CD8-positive, alpha-beta memory T cell (primary cell): ENCODE measurements at places on chromosomes 4 and X. TPM values are rescaled to one million over a fixed set of nuclear protein-coding genes. Genes with fewer than 3 reads are reported as not detected.

- H3K36me3 ChIP-seq: no peaks in the 10 kb centered on the region
- no peaks in the 10 kb centered on the region for H3K27me3 ChIP-seq
- no peak overlapping the region for H3K27ac ChIP-seq
- no peak for DNase-seq
- no peak overlapping the region for H3K4me3 ChIP-seq
Observed at GRCh38 chr4:87239821-87240220, 19.4 kb upstream of the KLHL8 start.

DNA sequence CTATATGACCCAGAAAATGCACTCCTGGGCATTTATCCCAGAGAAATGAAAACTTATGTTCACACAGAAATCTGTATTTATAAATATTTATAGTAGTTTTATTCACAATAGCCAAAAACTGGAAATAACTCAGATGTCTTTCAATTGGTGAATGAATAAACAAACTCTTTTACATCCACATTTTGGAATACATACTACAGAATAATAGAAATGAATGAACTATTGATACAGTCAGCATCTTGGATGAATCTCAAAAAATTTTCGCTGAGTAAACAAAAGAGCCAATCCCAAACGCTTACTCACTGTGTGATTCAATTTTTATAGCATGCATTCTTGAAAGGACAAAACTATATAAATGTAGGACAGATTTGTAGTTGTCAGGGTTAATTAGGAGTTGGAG, 75.1 kb upstream of the HTR2C start:
- no peaks in the 10 kb centered on the region for H3K27me3 ChIP-seq
- no peaks in the 10 kb centered on the region for H3K4me1 ChIP-seq
- no peak overlapping the region for H3K27ac ChIP-seq
- no peak overlapping the region for H3K4me3 ChIP-seq
- no peak for DNase-seq

GRCh38 chr4:125594056-125594602, 279.4 kb downstream of the FAT4 start:
- H3K27ac ChIP-seq: no peak overlapping the region
- H3K27me3 ChIP-seq: no peaks in the 10 kb centered on the region
- DNase-seq: no peak
- H3K4me1 ChIP-seq: no peaks in the 10 kb centered on the region

GRCh38 chr4:158025131-158025530, 147.7 kb downstream of the GASK1B start:
- no peaks in the 10 kb centered on the region for H3K27me3 ChIP-seq
- DNase-seq: no peak
- no peaks in the 10 kb centered on the region for H3K4me1 ChIP-seq
- no peak overlapping the region for H3K27ac ChIP-seq
- no peaks in the 10 kb centered on the region for H3K36me3 ChIP-seq
- H3K4me3 ChIP-seq: no peak overlapping the region

- H3K27me3 ChIP-seq: no peaks in the 10 kb centered on the region
- H3K4me1 ChIP-seq: no peaks in the 10 kb centered on the region
- no peak for DNase-seq
- H3K4me3 ChIP-seq: no peak overlapping the region
- no peak overlapping the region for H3K27ac ChIP-seq
Observed at GRCh38 chr4:95531141-95531540, 17.6 kb downstream of the UNC5C start.

DNA sequence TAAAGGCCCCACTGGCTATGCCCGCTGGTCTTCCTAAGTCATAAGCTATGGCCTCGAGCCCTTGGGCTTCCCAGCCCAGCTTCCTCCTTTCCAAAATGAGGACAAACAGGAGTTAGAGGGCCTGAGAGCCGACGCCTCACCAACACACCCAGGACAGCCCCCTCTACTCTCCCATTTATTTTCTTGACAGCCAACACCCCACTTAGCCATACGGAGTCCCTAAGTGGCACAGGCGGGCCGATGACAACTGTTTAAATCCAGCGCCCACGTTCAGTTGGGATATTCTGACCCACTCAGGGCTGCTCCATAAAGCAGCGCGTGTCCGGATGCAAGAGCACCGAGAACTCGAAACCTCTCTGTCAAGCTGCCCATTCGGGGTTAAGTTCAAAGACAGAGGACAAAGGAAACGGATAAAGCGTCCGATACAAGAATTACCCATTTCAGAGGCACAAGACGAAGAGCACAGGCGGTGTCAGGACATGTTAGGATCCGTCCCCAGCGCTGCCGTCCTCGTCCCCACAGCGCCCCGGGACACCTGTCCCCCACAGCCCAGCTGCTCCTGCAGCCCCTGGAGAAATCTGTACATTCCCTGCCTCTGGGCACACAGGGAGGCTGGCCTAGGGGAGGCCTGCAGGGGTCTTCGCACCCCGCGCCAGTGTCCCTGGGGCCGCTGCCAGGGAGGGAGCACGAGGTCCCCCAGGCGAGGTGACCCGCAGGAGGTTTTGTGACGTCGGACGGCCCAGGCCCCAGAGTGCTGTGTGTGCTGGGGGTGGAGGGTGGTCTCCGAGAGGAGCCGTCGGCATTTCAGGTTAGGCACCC, 1.2 kb downstream of the PRKX start:
- H3K27me3 ChIP-seq: no peaks in the 10 kb centered on the region
- peak overlapping the region; percentile 75 for H3K4me3 ChIP-seq
- DNase-seq: peak; percentile 47
- peak overlapping the region; percentile 67 for H3K27ac ChIP-seq
- H3K4me1 ChIP-seq: peaks cover 18% of the 10 kb centered on the region
- no peaks in the 10 kb centered on the region for H3K36me3 ChIP-seq

DNA sequence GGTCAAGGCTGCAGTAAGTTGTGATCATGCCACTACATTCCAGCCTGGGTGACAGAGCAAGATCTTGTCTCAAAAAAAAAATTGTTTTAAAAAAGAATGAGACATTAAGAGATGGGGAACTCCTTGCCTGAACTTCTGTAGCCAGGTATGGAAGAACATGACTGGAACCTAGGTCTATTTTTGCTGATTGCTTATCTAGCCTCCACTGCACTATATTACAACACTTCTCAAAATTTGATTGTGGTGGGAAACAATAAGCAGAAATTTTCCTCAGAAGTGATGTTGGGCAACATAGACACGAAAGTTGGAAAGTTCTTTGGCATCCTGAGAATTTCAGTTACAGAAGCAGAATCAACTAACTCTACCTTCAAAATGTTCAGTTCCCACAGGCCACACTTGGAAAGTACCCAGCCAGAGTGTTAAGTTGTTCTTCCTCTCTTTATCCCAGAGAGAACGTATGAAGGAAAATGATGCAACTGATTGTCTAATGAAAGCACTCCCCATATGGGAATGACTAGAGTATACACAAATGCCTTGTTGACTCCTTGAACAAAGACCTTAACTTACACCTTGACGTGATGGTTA, 50.0 kb downstream of the LUZP4 start:
- H3K4me3 ChIP-seq: no peak overlapping the region
- H3K4me1 ChIP-seq: no peaks in the 10 kb centered on the region
- H3K27me3 ChIP-seq: no peaks in the 10 kb centered on the region
- no peak for DNase-seq
- no peaks in the 10 kb centered on the region for H3K36me3 ChIP-seq

DNA sequence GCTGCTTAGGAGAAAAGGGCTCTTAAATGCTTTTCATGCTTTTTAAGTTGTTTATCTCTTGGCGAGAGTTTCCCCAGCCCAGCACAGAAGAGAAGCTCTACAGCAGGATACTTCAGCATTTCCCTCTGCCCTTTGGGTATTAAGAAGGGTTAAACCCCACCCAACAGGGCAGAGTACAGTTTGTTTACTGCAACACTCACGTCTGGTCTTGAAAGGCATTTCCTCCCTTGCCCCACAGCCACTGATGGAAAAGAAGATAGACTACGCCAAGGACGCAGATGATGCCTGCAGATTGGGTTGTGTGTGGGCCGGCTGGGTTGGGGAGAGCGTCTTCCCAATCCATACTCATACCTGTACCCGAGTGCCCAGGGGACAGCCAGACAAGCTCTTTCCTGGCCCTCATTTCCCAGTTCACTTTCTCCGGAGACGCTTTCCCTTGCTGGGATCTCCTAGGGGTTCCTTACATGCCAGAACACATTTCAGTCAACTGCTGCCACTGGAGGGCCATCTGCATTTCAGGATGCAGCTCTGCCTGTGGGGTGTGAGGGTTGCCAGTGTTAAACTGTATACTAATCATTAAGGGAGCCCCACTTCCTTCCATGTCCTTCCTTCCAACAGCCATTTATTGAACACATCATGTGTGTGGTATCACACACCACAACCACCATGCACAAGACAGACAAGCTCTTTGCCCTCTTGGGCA, 96.5 kb upstream of the DHX15 start:
- H3K27me3 ChIP-seq: no peaks in the 10 kb centered on the region
- no peak overlapping the region for H3K4me3 ChIP-seq
- H3K27ac ChIP-seq: no peak overlapping the region
- no peaks in the 10 kb centered on the region for H3K36me3 ChIP-seq
- DNase-seq: no peak
- no peaks in the 10 kb centered on the region for H3K4me1 ChIP-seq

DNA sequence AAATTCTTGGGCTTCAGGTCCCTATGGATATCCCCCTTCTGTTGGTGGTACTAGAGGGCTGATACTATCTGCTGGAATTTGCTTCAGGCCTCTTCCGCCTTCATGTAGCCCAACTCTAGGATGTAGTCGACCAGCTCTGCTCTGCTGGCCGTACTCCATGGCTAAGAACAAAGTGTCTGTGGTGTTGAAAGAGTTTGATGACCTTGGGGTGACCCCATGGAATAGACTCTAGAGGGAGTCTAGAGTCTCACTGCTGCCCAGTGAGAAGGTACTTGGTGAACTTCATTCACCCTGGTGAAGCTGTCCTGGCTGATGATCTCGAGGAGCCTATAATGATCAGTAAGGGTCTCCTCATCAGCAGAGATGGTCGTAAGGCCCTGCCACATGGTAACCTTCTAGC, 11.7 kb downstream of the SOWAHB start:
- no peaks in the 10 kb centered on the region for H3K27me3 ChIP-seq
- no peak overlapping the region for H3K27ac ChIP-seq
- no peaks in the 10 kb centered on the region for H3K4me1 ChIP-seq
- no peak overlapping the region for H3K4me3 ChIP-seq
- no peaks in the 10 kb centered on the region for H3K36me3 ChIP-seq
- no peak for DNase-seq

DNA sequence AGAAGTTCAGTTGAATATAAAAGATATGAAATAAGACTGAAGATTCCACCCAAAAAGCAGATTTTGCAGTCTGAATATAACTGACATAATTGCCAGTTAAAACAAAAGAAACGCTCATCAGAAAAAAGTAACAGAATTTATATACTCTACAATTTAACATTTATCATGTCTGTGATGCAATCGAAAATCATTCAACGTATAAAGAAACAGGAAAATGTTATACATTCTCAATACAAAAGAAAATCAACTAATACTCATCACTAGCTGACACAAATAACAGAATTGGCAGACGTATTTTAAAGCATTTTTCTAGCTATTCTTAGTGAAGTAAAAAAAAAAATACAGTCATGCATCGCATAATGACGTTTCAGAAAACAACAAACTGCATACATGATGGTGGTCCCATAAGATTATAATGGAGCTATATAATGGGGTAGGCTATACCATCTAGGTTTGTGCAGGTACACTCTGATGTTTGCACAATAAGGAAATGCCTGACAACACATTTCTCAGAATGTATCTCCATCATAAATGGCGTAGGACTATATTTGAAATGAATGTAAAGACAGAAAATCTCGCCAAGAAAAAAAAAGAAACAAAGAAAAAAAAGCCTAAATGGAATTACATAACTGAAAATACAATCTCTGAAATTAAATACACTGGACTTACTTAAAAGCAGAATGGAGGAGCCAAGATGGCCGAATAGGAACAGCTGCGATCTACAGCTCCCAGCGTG, 34.3 kb downstream of the OR13H1 start:
- H3K4me1 ChIP-seq: no peaks in the 10 kb centered on the region
- H3K4me3 ChIP-seq: no peak overlapping the region
- no peaks in the 10 kb centered on the region for H3K36me3 ChIP-seq
- no peak overlapping the region for H3K27ac ChIP-seq
- no peaks in the 10 kb centered on the region for H3K27me3 ChIP-seq

DNA sequence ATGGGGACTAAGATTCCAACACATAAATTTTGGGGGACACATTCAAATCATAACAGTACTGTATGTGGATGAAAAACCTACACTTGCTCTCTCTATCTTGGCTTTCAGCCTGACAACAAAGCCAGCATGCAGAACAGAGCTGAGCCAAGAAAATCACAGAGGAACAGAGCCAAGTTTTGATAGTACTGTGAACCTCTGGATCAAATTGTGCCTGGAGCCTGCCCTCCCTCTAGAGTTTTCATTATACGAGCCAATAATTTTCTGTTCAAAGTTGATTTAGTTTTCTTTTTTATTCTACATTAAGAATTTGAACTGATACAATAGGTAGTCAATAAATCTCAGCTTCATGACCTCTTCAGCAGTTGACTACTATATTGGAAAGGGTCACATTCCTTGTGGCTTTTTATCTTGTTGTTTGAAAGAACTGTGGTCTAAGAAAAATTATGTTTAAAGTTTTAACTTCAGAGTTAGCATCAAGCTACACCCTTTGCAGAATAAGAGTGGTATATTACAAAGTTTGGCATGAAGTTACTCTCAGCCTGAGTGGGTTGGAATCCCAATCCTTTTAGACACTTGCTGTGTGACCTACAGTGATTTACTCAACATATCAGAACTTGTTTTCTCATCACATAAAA, 31.1 kb downstream of the GRID2 start:
- H3K27ac ChIP-seq: no peak overlapping the region
- no peaks in the 10 kb centered on the region for H3K36me3 ChIP-seq
- DNase-seq: no peak
- no peaks in the 10 kb centered on the region for H3K4me1 ChIP-seq

GRCh38 chr4:169662206-169662605, 41.8 kb downstream of the CLCN3 start:
- H3K4me1 ChIP-seq: no peaks in the 10 kb centered on the region
- H3K27ac ChIP-seq: peak overlapping the region; percentile 69
- no peak for DNase-seq
- H3K36me3 ChIP-seq: no peaks in the 10 kb centered on the region
- no peaks in the 10 kb centered on the region for H3K27me3 ChIP-seq

- H3K4me1 ChIP-seq: no peaks in the 10 kb centered on the region
- no peaks in the 10 kb centered on the region for H3K27me3 ChIP-seq
- no peak overlapping the region for H3K4me3 ChIP-seq
- H3K36me3 ChIP-seq: no peaks in the 10 kb centered on the region
Observed at GRCh38 chr4:67198727-67199126, 346.6 kb downstream of the CENPC start.

GRCh38 chr4:168304744-168305459, 13.7 kb downstream of the DDX60 start:
- H3K36me3 ChIP-seq: peaks cover 1% of the 10 kb centered on the region
- H3K27ac ChIP-seq: no peak overlapping the region

DNA sequence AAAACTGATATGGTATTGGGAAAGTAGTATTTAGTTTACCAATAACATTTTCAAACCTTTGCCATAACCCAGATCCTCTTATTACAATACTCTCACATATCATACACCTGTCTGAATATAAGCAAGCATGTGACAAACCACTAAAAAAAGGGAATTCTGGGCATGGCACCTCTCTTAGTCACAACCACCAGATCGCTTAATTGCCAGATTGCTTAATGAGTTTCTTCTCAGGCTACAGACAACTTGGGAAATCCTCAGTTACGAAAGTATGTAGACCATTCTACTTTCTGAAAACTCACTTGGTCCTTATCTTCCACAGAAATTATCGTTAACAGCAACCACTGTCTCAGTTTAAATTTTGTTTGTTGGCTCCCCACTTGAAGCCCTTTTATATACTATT, 2.1 kb downstream of the NAF1 start:
- peaks cover 24% of the 10 kb centered on the region for H3K4me1 ChIP-seq
- H3K27ac ChIP-seq: no peak overlapping the region
- no peak overlapping the region for H3K4me3 ChIP-seq
- no peak for DNase-seq

MAP9 gene
- total RNA-seq: 12.0 TPM

SPACA5B gene
- total RNA-seq: not detected

SFRP2 gene
- total RNA-seq: 0.11 TPM

MAGEA8 gene
- not detected for total RNA-seq

CWH43 gene
- total RNA-seq: not detected

PAGE2 gene
- total RNA-seq: not detected
